ENCODE measurements at places on chromosomes 3 and 15. TPM values are rescaled to one million over a fixed set of nuclear protein-coding genes. Genes with fewer than 3 reads are reported as not detected.

FOXB1 gene
- total RNA-seq, result not detected

- DNase-seq, result no peak
These were observed 566.6 kb downstream of the GOLGA6L6 start for GRCh38 chr15:19974998-19975397.

GRCh38 chr15:38071211-38071972, 137.0 kb downstream of the TMCO5A start:
- DNase-seq, result no peak

SAMD7 gene
- total RNA-seq, result not detected

CTXN2 gene
- total RNA-seq, result not detected

FRMD5 gene
- 25.5 TPM for total RNA-seq

GRCh38 chr3:169479314-169479939, 184.1 kb downstream of the MECOM start:
- DNase-seq, result no peak

GRCh38 chr3:144687862-144688261, 716.2 kb downstream of the DIPK2A start:
- no peak for DNase-seq

DNA sequence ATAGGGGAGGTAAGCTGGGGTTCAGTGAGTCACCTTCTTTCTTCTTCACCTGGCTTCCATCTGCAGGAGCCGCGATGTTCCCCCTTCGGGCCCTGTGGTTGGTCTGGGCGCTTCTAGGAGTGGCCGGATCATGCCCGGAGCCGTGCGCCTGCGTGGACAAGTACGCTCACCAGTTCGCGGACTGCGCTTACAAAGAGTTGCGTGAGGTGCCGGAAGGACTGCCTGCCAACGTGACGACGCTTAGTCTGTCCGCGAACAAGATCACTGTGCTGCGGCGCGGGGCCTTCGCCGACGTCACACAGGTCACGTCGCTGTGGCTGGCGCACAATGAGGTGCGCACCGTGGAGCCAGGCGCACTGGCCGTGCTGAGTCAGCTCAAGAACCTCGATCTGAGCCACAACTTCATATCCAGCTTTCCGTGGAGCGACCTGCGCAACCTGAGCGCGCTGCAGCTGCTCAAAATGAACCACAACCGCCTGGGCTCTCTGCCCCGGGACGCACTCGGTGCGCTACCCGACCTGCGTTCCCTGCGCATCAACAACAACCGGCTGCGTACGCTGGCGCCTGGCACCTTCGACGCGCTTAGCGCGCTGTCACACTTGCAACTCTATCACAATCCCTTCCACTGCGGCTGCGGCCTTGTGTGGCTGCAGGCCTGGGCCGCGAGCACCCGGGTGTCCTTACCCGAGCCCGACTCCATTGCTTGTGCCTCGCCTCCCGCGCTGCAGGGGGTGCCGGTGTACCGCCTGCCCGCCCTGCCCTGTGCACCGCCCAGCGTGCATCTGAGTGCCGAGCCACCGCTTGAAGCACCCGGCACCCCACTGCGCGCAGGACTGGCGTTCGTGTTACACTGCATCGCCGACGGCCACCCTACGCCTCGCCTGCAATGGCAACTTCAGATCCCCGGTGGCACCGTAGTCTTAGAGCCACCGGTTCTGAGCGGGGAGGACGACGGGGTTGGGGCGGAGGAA, 2.6 kb downstream of the ISLR2 start:
- no peak for DNase-seq

- no peak for DNase-seq
These were observed 2.5 kb downstream of the AP4E1 start for GRCh38 chr15:50911001-50911400.

DNA sequence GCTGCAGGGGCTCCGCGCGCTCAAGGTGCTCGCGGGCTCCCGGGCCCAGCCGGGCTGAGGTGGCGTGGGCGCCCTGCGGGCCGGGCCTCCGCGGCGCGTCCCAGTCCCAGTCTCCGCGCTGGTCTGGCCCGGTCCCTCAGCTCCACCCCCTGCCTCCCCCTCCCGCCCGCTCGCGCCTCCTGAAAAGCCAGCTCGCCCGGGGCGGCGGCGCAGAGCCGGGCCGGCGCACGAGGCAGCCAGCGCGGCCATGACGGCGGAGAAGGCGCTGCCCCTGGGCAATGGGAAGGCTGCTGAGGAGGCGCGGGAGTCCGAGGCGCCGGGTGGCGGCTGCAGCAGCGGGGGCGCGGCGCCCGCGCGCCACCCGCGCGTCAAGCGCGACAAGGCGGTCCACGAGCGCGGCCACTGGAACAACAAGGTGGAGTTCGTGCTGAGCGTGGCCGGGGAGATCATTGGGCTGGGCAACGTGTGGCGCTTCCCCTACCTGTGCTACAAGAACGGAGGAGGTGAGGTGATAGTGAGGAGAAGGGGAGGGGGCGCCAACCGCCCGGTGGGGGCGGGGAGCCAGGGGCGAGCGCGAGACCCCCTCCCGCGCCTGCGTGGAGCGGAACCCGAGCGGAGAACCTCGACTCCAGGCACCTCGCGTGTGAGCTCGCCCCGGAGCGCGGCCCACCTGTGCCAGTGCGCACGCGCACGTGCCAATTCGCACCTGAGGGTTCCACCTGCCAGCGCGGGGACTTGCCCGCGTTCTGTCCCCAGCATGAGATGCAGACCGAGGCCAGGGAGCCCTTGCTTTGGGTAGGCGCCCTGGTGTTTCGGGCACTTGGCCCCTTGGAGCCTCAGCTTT, at the start of gene SLC6A11:
Gene SLC6A11 (plus strand): TSS at position 210 of the 844 bp plus-strand sequence. CDS start 38 bp downstream, at position 248.
- peak; percentile 28 for DNase-seq

KLF15 gene
- 43.4 TPM for total RNA-seq

DNA sequence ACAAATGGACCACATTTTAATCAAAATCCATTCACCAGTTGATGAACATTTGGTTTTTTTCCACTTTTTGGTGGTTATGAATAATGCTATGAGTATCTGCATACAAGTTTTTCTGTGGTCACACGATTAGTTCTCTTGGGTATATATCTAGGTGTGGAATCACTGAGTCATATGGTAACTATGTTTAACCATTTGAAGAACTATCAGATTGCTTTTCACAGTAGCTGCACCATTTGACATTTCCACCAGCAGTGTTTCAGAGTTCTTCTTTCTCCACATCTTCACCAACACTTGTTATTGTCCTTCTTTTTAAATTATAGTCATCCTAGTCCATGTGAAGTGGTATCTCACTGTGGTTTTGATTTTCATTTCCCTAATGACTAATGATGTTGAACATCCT, 33.3 kb upstream of the ATG7 start:
- DNase-seq, result no peak

SAMMSON gene
- not detected for total RNA-seq

DNA sequence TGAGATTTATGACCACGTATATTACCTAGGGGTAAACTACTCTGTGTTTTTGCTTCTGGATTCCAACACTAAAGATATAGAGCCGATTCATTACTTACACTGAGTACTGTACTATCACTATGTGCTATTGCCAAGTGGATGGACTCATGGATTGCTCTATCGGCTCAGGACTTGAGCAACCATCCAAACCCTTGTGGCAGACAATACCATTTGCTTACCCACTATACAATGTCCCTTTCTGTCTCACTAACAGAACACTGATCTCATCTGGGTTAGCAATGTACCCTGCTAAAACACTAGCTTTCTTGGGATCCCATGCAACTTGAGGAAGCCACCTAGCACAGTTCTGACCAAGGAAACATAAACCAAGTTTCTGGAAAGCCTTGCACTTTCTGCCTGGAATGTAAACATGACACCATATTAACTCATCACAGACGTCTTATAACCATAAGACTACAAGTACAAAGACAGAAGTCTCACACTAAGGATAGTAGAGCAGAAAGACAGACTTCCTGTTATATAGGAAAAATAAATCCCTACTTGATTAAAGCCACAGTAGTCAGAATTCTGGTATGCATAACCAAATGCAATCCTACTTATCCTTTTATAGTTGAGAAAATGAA, 38.6 kb downstream of the HACD2 start:
- no peak for DNase-seq

DNA sequence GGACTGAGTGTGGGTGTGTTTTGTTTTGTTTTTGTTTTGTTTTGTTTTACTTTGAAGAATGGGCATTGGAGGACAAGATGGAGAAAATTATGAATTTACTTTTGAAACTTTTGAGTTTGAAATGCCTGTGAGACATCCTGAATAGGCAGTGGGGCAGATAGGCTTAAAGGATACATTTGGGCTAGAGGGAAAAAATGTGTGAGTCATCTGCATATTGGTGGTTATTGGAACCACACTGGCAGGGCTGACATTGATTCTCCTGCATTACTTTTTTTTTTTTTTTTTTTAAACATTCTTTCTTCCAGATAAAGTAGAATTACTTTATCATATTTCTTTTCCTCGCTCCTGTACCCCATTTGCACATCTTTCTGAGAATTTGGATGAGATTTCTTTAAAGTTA, 56.1 kb downstream of the CALML4 start:
- no peak for DNase-seq

- DNase-seq, result no peak
These were observed 61.1 kb downstream of the XXYLT1 start for GRCh38 chr3:195209847-195210265.

DNA sequence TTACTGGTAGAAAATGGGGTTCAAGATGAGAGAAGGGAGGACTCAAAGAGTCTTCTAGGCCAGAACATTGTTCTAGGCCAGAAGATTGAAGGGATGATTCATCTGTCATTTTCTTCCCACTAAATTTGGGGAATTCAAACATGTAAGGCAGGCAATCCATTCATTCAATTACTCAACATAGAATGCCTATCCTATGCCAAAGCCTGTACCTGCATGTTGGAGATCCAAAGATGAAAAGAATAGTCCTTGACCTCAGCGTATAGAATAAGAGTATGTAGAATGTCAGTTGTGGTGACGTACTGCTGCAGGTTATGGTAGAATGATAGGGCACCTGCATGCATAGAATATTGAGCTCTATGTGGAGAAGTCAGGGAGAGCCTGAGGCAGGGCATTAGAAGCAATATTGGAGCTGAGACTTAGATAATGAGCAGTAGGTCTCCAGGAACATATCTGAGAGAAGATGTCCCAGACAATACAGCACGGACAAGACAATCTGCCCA, 49.7 kb downstream of the STAC start:
- no peak for DNase-seq

GCNT3 gene
- total RNA-seq, result not detected

NOX5 gene
- 0.16 TPM for total RNA-seq

DNA sequence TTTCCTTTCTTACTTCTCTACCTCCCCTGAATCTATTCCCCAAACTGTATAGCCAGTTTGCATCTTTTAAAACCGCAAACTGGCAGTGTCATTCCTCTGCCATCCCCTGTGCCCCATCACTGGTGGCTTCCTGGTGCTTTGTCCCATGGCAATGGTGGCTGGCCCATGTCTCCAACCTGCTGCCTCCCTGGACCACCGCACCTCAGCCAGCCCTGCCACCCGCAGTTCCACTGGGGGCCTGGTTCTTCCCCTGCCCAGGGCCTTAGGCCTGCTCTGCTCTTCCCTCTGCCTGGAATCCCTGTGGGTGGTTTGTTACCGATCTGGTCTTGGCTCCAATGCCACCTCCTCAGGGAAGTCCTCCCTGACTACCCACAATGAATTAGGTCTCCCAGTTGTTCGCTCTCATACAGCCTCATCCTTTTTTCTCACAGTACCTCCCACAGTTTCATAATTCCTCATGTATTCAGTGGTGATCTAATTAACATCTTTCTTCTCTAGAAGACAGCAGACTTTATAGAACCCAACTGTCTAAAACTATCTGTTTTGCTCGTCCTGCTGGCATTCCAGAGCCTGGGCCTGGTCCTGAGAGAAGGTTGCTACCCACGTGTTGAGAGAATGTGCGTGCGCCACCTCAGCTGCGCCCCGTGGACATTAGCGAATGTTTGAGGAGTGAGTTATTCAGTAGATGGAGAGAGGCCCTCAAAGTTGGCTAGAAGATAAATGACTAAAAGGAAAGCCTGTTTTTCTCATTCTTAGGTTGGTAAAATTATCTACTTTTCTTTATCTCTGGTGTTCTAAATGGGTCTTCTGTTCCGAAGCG, 130.1 kb downstream of the DNAJB8 start:
- no peak for DNase-seq
